ENCODE measurements at places on chromosomes 4 and X. TPM values are rescaled to one million over a fixed set of nuclear protein-coding genes. Genes with fewer than 3 reads are reported as not detected.

DNA sequence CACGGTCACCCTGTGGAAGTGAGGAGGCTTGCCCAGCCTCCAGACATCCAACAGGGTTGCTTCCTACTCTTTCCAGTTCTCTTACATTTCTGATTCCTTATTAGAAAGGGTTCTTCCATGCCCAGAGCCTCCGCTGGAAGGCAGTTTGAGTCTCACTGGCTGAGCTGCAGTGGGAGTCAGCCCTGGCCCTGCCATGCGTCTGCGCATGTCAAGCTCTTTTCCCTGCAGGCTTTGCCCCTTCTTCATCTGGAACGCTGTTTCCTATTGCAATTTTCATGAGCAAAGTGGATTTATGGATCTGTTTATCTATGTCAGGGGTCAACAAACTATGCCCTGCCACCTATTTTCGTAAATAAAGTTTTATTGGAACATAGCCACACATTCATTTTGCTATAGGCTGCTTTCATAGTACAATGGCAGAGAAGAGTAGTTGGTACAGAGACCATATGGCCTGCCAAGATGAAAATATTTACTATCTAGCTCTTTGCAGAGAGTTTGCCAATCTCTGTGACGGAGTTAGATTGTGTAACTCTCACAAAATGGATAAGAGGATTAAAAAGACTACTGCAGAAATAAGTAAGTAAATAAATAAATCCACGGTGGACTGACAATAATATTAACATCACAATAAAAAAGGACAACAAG, 3.9 kb upstream of the CHRNA9 start:
- no peak for DNase-seq

DNA sequence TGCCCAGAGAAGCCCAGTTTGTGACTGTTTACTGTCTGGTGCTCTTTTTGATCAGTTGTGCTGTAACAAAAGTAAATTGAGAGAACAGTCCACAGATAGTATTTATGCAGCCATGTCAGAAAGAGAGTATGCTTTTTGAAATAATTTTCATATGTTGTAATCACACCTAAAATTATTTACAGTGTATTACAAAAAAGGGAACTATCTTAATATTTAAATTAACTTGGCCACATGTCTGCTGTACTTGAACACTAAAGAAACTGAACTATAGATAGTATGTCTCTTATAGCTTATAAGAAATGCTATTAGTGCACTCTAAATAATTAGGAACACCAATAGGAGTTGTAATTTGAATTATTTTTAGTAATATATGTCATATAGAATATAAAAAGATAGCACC, 30.2 kb downstream of the KIAA0232 start:
- no peak for DNase-seq

- DNase-seq = no peak
Observed at GRCh38 chr4:48930654-48931053, 24.1 kb upstream of the OCIAD2 start.

DNA sequence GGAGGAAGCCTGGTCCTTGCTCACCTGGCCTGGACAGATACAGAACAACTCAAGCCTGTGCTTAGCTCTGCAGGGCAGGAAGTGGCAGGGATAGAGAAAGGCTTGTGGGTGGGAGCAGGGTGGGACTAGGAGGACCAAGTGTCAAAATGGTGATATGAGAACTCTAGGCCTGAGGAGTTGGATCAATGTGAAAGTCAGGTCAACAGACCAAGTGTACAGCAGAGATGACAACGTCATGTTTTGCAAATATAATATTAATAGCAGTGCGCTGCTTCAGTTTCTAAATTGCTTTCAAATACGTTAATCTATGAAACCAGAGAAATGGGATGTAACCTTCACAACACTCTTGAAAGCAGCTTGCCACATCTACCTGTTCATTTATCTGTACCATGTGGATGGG, 114.2 kb upstream of the MAP3K15 start:
- no peak for DNase-seq

The REPS2 gene
- 1.3 TPM for total RNA-seq

DNA sequence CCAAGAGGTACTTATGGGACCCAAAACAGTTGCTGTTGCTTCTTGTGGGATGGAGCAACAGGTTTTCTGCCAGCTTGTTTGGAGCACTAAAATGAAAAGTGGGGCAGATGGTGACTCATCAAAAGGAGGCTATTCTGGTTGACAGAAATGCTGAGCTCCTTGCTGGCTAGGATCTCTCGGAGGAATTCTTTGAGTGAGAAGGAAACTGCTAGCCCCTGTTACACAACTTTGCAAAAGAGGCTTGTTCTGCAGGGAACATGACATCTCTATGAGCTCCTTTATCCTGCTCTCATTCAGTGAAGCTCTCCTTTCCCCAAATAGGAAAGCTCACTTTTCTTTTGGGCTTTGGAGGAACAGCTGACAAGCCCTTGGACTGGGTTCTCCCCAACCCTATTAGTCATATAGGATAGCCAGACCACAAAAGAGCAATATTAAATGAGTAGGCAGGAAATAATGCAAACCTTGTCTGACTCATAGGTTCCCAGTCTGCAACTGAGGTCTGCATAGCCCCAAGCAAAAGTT, 108.3 kb downstream of the CDS1 start:
- no peak for DNase-seq

DNA sequence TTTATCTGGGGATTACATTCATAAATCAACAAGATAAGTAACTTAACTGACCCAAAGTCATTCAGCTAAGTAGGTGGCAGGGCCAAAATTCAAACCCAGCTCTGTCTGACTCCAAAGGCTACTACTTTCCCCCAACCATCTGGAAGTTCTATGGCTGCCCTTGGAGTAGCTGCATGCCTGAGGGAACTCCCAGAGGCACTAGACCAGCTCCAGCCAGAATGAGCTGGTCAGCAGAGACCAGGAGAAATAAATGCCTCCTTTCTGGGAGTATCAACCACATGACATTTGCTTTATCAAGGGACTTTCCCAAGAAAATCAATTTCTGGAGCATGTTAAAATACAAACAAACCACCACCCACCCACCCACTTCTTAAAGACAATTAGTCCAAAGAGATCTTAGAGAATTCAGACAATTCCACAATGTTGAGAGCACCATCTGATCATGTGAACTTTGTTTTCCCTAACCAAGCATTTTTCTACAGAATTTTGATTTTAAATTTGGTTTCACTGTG, 180.5 kb downstream of the EFHC2 start:
- no peak for DNase-seq

DNA sequence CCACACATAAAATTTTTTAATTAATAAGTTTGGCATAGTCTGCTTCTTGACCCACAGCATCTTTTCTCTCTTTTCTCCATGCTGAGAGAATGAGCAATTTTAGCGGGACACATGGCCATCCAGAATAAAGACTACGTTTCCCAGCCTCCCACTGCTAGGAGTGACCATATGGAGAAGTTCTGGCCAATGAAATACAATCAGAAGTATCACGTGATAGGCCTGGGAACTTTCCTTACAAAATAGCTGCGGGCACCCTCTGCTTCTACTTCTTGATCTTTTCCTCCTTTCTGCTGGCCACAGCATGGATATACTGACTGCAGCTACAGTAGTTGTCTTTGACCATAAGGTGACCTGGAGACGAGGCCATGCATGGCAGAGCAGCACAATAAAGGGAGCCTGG, 348.0 kb downstream of the BCOR start:
- no peak for DNase-seq

- DNase-seq = no peak
Observed at GRCh38 chr4:138835832-138836533, 179.6 kb upstream of the NOCT start.

The ZNF595 gene
- total RNA-seq = 7.4 TPM

GRCh38 chrX:47933946-47934345, 69.8 kb downstream of the ZNF182 start:
- no peak for DNase-seq

The CWH43 gene
- total RNA-seq = not detected

- DNase-seq = no peak
Observed at GRCh38 chr4:108355902-108356535, 187.3 kb upstream of the LEF1 start.

- DNase-seq = no peak
Observed at GRCh38 chr4:155978810-155979209, 25.1 kb upstream of the CTSO start.

The UGT8 gene
- 0.08 TPM for total RNA-seq

DNA sequence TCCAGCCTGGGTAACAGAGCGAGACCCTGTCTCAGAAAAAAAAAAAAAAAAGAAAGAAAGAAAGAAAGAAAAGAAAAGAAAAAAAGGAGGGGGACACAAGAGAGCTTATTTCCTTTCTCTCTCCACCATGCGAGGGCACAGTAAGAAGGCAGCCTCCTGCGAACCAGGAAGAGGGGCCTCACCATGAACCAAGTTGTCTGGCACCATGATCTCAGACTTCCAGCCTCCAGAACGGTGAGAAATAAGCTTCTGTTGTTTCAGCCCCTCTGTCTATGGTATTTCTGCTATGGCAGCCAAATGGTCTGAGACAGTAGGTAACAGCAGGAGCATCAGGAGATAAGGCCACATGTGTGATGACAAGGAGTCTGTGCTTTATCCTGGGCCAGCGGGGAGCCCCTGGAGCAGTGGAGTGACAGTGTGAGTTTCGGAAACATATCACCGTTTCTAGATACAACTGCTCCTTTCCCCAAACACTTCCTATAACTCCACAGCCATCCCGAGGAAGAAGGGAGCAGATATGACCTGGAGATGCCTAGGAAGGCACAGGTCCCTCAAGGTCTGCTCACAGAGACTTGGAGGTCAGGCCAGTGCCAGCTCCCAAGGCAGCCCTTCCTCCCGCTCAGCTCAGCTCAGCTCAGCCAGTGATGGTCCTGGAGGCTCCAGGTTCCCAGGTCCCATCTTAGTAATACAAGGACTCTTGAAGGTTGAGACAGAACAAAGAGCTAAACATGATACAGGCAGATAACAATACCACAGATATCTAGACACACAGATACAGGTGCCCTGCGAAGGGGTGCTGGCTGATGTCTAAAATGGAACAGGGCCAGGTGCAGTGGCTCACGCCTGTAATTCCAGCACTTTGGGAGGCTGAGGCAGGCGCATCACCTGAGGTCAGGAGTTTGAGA, 17.7 kb downstream of the JAKMIP1 start:
- no peak for DNase-seq

DNA sequence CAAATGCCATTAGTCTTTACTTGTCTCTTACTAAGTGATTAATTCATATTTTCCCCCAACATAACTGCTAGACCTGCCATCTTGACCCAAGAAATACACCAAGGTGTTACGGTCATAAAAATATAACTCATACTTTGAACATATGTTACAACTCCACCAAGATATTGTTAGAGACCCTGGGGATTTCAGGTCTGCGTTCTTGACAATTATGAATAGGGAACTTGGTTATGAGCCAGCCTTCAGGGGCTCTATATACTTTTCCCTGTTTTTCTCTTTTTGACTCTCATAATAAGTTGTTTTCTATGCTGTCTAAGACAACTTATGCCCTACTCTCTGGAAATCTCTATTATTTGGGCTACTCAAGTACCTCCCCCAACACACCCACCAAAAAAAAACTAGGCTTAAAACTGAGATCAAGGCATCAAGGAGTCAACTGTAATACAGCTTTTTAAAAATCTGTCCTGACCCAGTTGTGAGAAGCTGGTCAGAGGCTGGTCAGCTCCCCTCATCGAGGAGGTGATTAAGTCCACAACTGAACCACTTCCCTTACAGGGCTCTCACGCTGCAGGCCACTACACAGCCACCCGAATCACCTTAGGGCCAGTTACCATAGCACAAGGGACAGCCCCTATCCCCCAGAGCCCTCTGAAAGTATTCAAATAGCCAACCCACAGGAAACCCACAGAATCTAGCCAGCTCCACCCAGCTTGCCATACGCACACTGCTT, 10.5 kb upstream of the TLR3 start:
- DNase-seq = no peak

DNA sequence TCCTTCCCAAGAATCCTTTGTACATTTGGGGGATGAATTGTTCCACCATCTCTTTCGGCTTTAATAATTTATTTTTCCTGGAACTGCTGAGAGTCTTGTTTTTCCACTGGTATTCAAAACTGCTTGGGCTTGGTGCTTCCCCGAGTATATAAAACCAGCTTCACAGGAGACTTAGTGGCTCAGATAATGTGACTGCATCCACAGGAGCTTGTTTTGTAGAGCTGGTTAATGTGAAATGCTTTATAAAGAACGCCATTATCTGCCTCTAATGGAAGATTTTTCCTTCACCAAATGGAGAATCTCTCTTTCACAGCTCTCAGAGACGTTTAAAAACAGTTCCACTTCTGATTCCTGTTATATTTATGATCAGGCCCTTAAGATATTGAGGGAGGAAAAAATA, 935.5 kb downstream of the RAB28 start:
- no peak for DNase-seq

The MAGED4B gene
- 2.4 TPM for total RNA-seq

GRCh38 chr4:78426972-78427371, 124.6 kb upstream of the ANXA3 start:
- DNase-seq = no peak

The UGT2B17 gene
- not detected for total RNA-seq

All from psoas muscle (tissue), 8 donors.